ENCODE measurements at places on chromosomes 13 and 19.

- DNase-seq: no peak
Observed at GRCh38 chr13:101416181-101417042, at the start of gene NALCN. Gene NALCN (minus strand): TSS chr13:101416508. CDS start chr13:101399126, 17,382 bp downstream.

- DNase-seq: no peak
Observed at GRCh38 chr13:95713651-95714050, 36.7 kb downstream of the DNAJC3 start.

- DNase-seq: no peak
Observed at GRCh38 chr19:36009633-36010379, 1.2 kb upstream of the SYNE4 start.

DNA sequence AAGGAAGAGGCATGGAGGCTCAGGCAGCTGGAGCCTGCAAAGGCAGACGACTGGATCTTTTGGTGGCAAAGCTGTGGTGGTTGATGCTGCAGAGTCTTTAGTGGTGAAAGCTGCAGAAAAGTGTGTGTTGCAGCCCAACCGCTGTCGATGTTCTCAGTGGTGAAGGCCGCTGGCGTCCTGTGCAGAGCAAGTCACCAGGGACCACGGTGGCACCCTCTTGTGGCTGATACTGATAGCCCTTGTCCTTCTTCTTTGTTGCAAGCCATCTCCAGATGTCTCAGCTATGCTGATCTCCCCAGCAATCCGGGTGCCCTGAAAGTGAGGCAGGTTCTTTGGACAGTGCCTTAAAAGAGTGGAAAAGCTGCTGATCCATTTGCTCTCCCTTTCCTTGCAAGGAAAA lies 610.9 kb upstream of the PCDH9 start:
- no peak for DNase-seq

DNA sequence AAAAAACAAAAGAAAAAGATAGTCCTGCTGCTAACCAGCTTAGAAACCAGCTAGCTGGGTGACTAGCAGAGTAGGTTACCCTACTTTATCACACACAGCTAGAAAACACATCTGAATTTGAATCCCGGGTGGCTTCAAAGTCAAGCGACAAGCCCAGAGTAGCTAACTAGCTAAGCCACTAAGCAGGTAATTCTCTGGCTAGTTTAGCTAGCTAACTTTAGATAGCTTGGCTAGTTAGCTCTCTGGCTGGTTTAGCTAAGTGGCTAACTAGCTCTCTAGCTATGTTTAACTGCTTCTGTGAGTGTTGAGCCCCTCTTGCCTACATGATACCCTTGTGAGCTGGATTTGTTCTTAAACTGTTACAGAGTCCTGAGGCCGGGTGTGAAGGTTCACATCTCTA lies 12.4 kb downstream of the MYH14 start:
- no peak for DNase-seq

DNA sequence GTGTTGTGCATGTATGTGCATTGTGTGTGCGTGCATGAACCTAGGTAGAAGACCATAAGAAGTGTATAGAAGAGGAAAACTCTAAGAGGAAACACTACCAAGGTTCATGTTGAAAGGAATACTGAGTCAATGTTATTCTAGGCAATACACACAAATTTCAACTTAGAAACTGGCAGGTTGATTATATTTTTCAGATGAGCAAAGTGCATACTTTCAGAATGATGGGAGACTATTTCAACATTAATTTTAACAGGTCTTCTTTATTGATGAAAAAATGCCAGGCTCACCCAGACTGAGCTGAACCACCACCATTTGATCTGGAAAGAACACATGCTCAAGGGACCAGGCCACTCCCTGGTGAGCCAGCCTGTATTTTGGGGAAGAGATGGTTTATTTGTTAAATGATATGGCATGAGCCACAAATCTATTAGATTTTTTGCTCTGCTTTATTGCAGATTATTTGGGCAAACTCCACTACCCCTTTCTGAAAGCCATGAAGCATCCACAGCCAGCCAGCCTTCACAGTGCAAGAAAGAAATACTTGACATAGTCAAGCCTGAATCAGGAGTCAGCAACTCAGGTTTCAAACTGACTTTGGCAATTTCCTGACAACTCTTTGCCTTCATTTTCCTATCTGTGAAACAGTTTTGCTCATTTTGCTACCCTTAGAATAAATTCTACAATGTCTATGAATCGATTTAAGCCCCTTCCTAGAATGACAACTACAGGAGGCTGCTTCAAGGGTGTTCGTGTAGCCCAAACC lies 368.9 kb downstream of the COG6 start:
- no peak for DNase-seq

DNA sequence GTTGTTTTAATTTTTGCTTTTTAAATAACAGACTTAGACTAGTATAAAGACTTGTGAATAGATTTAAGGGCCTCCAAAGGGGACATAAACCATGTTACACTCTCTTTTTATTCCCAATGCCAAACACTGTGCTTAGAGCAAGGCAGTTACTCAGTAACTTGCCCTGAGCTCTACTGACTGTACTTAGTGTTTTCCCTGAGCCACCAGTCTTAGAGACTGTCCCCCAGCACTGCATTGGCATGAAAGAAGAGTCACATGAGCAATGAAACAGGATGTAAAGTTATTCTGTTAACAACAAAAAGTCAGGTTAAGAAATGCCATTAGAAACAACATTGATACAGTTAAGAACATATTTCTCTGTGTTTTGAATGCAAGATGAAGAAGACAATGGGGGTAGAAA lies 187.9 kb downstream of the TBC1D4 start:
- no peak for DNase-seq

DNA sequence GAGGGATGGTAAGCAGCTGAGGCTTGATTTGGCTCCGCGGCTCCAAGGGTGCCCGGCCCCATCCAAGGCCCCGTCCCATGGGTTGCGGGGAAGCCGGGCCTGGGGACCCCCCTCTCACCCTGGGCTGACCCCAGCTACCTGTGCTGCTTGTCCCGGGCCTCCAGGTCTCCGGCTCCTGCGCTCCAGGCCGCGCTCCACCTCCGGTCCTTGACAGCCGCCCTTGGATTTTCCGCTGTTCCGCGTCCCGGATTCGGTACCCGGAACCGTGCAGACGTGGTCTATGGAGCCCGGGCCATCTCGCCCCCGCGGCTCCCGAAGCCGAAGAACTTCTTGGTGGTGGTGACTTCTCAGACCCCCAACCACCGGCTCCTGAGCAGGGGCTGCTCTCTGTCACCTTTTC lies 48.3 kb upstream of the C1QTNF9B start:
- no peak for DNase-seq

DNA sequence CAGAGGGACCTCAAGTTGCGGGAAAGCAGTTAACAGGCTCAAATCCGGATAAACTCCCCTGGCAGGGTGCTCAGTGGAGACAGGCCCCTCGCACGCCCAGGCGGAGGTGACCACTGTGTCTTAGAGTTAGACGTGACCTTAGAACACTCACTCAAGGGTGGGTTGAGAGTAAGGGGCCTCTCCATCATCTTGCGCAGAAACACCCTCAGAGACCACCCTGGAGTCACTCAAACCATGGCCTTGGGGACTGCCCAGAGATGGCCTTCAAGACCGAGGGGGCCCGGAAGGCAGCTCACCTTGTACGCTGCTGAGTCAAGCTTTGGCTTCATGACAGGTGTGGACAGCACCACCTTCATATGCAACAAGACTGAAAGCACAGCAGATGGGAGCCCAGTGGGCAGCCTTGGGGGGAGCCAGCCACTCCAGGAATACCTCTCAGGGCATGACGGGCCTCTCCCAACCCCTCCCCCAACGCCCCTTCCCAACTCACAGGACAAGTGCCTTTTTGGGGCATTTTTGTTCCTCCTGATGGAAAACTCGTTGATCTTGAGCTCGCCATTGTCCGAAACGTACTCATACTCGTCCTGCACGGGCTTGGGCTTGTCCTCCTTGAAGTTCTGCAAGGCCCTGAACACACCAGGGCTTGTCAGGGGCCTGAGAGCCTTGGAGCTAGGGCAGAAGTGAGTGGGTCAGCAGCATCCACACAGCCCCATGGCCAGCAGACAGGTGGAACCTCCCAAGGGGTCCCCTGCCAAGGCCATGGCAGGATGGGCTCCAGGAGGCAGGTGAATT lies 229.2 kb downstream of the TUBA3C start:
- no peak for DNase-seq

DNA sequence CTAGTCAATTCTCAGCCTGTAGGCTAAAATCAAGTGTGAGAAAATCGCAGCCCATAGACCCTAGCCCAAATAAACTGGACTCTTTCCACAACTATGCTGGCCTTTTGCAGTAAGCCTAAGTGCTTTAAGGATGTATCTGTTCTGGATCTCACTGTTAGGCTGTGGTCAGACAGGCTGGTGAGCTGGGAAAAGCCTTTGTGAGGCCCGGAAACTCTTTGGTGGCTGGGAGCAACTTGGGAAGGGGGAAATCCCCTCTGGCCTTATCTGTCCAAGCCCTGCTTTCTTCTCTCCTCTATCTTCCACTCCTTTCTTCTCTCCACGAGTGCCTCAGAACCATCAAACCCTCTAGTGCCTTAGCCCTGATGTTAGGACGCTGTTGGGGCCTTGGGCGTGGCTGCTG lies 135.4 kb downstream of the LACC1 start:
- DNase-seq: no peak

GRCh38 chr19:15635016-15635805 lies 5.5 kb upstream of the CYP4F3 start:
- no peak for DNase-seq

GRCh38 chr13:27349458-27349857 lies 75.0 kb upstream of the GTF3A start:
- DNase-seq: no peak

DNA sequence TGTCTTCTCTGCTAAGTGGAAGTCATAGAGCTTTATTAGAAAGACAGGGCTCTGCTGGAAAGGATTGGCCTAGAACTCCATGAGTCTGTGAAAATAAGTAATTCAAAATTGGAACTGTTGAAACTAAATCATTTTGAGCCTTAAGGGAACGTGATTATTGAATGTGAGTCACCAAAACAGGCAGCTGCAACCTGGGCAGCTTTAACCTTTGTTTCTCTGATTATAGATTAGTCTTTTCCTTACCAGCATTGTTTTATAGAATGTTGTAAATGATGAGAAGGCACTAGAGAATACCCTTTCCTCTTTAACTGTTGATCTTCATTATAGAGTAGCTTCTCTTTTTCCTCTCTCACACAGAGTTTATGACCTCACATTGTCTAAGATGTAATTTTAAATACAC lies 638.8 kb upstream of the SLITRK6 start:
- no peak for DNase-seq

DNA sequence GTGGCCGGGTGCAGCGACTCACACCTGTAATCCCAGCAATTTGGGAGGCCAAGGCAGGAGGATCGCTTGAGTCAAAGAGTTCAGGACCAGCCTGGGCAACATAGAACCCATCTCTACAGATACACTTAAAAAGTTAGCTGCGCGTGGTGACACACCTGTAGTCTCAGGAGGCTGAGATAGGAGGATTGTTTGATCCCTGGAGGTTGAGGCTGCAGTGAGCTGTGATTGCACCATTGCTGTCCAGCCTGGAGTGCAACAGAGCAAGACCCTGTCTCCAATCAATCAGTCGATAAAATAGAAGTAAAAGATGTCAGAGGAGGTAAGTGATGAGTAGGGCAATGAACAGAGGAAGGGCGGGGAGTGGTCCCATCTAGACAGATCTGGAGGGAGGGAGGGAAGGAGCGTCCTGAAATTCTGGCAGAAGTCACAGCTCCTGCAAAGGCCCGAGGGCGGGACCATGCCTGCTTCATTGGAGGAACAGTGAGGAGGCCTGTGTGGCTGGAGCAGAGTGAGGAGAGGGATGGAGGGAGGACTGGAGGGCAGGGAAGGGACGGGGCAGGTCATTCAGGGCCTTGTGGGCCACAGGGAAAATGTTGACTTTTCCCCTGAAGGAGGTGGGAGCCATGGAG lies 9.7 kb downstream of the SMIM24 start:
- no peak for DNase-seq

GRCh38 chr13:23146006-23146405 lies 34.8 kb upstream of the SGCG start:
- no peak for DNase-seq

GRCh38 chr13:112845511-112846144 lies 123.4 kb upstream of the MCF2L start:
- no peak for DNase-seq

DNA sequence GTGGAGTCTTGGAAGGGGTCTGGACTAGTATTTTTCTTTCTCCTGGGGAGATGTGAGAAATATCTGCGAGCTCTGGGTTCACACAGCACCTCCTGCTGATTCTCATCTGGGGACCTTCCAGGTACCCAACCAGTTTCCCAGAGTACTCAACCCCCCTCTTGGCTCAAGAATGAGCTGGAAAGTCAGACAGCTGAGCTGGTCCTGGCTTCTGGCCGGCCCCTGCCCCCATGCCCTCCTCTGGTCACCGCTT lies 2.2 kb upstream of the PDE4A start:
- DNase-seq: no peak

DNA sequence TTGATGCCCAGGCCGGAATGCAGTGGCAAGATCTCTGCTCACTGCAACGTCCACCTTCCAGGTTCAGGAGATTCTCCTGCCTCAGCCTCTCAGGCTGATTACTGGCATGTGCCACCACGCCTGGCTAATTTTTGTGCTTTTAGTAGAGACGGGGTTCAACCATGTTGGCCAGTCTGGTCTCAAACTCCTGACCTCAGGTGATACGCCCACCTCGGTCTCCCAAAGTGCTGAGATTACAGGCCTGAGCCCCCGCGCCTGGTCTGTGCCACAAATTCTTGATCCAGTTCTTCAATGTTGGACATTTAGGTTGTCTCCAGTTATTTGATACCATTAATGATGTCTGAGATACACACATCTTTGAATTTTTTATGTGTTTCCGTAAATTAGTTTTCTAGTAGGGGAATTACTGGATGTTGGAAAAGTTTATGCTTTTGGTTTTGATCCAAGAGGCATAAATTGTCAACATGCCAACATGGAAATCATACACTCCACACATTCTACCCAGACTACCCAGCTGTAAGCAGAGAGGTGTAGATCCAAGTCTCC lies 525 bp upstream of the COG3 start:
- DNase-seq: no peak

GRCh38 chr19:42284591-42285341 lies 15.7 kb downstream of the CIC start:
- no peak for DNase-seq

DNA sequence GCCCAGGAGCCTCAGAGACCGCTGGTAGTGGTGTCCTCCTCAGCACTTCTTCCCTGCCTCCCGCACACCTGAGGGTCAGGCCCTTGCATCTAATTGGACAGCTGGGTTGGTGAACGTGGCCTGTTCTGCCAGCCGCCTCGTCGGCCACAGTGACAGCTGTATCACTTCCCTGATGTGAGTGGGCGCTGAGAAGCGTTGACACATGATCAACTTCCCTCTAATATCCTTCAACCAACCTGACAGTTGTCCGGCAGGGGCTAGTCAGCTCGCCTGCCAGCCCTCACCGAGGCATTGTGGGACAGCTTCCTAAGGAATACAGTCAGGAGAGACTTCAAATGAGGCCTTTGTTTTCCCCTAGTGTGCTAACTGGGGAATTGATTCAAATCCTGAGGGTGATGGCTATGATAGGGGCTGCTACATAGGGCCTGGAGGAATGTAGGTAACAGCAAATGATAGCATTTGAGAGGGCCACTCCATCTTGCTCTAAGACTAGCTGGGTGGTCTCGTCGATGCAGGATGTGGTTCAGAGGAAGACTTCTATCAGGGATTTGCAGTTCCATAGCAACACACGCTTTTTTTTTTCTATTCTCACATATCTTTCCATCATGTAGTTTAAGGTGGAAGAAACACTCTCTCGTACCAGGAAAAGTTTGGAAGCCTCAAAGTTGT lies 230.8 kb downstream of the TSHZ3 start:
- no peak for DNase-seq

GRCh38 chr13:112053744-112054615 lies 13.0 kb upstream of the SOX1 start:
- DNase-seq: no peak

- no peak for DNase-seq
Observed at GRCh38 chr13:23159760-23160637, 20.8 kb upstream of the SGCG start.

Measured in NK-92 treated with Interleukin-12 subunit alpha and Interleukin-12 subunit beta, amount 100 ng/mL, for 24 hours (cell line).